Erythroblast (primary cell): ENCODE measurements at places on chromosomes 12 and 14.

DNA sequence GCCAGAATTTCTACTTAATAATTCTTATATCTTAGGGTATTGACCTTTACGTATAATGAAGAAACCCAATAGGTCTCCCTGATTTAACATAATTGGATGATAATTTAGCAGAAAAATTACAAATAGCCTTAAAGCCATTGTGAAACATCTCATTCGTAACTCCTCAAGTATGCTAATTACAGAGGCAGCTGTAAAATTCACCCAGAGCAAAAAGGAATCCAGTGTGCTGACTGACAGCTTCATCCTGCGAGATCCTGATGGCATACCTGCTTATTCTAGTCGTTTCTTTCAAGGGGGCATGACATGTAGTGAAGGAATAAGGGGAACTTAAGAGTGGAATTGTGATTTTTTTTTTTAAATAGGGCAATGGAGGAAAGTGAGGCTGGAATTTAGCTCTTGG lies 291.5 kb downstream of the FUT8 start:
- no peak for DNase-seq

GRCh38 chr14:104892531-104893434 lies 27.7 kb downstream of the CEP170B start:
- DNase-seq: no peak

GRCh38 chr12:122669397-122670070 lies 33.6 kb downstream of the HCAR2 start:
- no peak for DNase-seq

- DNase-seq: no peak
These were observed 123.5 kb upstream of the DYRK2 start for GRCh38 chr12:67524861-67525616.

GRCh38 chr14:34676516-34677211 lies 37.7 kb downstream of the CFL2 start:
- DNase-seq: no peak

DNA sequence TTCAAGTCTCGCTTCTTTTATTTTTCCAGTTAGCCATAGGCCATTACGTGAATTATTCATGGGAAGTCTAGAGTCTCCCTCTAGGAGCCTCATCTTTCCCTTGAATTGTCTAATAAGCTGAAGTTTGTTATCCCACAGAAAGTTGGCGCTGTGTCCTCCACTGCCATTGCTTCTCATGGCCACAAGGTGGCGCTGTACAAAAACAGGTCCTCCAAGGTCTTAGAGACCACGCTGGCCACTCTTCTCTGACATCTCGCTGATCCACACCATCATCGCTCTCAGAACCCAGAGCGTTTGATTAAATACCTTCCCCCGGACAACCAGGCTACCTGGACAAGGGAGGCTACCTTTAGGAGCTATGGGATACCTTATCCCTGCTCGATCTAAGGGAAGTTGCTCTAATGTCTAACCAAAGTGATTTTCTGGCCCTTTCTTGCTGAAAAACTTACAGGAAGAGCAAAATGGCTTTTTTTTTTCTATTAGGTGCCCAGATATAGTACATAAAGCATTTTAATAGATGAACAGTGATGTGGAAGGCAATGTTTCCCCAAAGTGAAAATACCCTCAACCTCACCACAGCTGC lies 110.0 kb downstream of the CCDC60 start:
- peak; percentile 88 for DNase-seq

- DNase-seq: peak; percentile 8
These were observed 146.5 kb upstream of the MYL2 start for GRCh38 chr12:111066744-111067437.

- DNase-seq: no peak
These were observed 14.7 kb downstream of the NKX2-1 start for GRCh38 chr14:36505181-36505815.

- peak; percentile 60 for DNase-seq
These were observed 2.9 kb upstream of the CACNB3 start for GRCh38 chr12:48815126-48816110.

DNA sequence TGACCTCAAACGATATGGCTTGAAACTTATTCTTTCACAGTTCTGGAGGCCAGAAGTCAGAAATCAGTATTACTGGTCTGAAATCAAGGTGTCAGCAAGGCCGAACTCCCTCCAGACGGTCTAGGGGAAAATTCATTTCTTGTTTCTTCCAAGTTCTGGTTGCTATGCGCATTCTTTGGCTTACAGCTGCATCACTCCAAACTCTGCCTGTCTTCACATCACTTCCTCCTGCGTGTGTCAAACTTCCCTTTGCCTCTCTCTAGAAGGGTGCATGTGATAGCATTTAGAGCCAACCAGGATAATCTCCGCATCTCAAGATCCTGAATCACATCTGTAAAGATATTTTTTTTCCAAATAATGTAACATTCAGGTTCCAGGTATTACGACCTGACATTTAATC lies 62.8 kb downstream of the DENND5B start:
- no peak for DNase-seq

DNA sequence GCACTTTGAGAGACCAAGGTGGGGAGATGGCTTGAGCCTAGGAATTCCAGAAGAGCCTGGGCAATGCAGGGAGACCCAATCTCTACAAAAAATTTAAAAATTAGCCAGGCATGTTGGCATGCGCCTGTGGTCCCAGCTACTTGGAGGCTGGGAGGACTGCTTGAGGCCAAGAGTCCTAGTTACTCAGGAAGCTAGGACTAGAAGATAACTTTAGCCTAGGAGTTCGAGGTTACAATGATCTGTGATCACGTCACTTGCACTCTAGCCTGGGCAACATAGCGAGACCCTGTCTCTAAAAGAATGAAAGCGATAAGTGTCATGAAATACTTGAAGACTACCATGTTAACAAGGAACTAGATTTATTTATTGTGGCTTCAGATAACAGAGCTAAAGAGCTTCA lies 3.5 kb downstream of the ATF7 start:
- no peak for DNase-seq

DNA sequence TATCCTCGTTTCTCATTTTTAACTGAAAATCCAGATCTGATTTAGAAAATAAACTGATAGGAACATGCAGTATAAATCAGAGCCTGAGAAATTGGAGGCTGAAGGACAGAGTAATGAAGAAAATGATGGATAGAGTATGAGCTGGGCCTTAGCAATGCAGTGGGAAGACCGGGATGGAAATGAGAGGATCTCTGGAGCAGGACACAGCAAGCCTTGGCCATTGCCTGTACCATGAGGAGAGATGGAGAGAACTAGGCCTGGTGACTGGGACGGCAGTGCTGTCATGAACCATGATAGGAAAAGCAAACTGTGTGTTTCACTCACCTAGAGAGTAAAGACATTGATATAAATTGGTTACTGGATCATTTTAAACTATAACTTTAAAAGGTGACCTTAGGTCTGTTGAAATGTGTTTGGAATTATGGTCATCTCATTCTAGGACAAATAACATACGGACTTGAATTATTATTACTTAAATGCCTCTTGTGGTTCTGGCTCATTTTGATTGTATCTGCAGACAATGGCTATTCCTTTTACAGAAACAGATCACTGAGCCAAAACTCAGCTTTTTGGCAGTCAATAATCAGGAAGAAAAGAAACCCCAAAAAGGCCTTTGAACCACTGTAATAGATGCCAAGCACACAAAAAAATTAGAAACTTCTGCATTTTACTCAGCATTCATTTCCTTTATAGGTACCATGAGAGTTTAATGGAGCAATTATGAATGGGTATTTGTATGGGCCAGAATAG lies 251.9 kb upstream of the PRKD1 start:
- DNase-seq: no peak

DNA sequence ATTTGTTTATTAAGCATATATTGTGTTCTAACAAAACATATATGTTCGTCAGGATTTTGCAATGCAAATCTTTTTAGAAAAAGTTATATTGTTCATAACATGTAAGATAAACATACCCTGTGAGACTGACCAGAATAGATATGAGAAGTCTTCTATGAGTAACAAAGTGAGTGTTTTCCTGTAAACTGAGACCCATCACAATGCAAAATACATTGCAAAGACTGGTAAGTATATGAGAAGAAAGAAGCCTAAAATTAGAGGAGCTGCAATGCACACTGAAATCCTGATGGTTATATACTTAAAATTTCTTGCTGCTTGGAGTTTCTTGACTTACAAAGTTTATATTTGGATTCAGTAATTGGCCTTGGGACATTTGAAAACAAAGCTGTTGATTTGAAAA lies 6.0 kb downstream of the HMGA2 start:
- DNase-seq: no peak

GRCh38 chr14:105411017-105411941 lies 8.3 kb upstream of the MTA1 start:
- peak; percentile 60 for DNase-seq

GRCh38 chr14:80447392-80447791 lies 236.1 kb upstream of the DIO2 start:
- no peak for DNase-seq

DNA sequence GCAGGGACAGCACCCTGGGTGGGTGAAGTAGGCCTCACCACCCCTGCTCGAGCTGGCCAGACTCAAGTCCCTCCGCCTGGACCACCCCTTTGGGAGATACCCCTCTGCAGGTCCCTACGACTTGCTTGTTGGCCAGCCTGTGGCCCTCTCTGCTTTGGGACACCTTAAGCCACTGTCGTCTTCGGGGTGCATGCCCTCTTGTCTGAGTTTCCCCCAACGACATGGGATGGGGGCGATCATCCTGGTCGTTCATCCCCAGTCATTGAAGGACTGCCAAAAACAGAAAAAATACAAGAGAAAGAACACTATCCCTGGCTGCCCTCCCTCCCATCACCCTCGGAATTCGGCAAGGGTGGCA lies 151.1 kb downstream of the DPF3 start:
- no peak for DNase-seq

DNA sequence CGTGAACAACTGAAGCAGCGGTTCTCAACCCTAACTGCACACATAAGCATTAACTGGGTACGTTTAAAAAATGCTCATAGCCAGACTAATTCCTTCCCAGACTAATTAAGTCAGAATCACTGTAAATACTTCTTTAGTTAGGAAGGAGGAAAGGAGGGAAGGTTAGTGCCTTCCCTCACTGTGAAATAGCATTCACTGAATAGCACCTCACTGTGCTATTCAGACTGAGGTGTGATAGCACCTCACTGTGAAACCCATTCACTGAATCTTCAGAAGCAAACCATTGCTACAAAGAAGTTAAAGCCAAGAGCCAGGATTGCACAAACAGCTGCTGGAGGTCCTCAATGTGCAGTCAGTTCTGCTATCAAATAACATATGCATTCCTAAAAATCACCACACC lies 58.8 kb downstream of the RTN1 start:
- no peak for DNase-seq

GRCh38 chr14:39763402-39763890 lies 331.2 kb upstream of the FBXO33 start:
- DNase-seq: no peak

DNA sequence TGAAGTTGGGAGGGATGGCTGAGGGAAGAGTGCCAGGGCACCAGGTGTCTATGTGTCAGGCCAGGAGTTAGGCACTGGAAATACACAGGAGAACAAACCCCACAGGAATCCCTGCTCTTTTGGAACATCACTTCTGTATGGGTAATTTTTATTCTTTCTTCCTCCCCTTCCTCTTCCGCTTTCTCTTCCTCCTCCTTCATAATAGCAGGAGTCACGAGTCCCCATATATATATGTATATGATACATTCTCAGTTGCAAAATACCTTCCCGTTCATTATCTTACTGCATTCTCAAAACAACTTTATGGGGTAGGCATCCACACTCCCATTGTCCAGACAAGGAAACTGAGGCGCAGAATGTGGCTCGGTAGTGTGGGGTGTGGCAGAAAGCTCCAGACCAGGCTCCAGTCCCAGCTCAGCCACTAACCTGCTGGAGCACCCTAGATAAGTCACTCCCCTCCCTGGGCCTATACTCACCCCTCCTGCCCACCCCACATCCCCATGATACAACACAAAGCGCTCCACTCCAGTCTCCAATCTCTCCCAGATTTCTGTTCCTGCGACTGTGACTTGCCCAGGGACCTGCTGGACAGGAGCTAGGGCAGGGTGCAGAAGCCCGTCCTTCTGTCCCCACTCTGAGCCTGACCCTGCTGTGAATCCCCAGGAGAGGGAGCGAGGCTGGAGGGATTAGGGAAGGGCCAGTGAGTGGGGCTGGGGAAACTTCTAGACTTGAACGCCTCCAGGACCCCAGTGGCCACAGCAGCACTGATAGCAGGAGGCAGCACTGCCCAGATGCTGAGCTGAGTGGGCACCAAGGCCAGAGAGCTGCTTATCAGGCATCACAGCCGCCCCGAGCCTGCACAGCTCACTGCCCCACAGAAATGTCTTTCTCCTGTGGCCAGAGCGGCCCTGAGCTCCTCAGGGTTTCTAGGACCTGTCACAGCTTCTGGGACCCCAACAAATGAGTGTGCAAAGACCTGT lies 1.4 kb upstream of the AQP2 start:
- DNase-seq: peak; percentile 31
